Left hindlimb (tissue), 1 donor: ENCODE measurements at places on chromosomes 4 and X.

GRCh38 chr4:71683309-71683708 is 100.6 kb downstream of the GC start:
- DNase-seq: no peak

DNA sequence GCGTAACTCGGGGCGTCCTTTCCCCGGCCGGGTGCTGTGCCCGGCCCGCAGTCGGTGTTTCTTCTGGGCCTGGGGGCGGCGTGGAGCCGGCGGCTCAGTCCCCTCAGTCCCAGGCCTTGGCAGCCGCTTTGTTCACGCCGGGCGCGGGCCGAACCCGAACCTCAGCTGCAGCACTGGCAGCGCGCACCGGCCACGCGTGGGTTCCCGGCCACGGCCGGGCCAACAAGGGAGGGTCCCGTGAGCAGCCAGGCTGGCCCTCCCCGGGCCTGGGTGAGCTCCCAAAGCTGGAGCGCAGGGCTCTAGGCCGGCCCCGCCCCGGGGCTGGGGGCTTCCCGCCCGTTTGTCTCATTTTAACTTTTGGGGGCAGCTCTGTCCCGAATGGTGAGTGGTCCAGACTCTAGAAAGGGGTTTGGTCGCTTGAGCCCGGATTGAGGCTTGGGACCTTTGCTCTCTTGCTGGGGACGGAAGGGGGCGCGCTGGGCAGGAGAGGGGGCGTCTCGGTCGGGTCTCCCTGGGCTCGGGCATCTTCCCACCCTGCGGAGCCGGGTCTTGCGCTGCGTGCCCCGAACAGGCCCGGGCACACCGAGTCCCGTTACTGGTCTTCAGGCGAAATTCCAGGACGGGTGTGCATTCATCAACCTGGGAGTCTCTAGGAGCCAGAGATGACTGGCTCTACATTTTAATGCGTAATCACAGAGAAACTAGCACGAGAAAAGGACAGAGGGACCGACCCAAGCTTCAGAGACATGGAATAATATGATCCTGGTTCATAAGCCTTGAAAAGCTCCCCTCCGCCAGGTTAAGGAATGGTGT is 177.1 kb downstream of the CBR4 start:
- peak; percentile 72 for DNase-seq

DNA sequence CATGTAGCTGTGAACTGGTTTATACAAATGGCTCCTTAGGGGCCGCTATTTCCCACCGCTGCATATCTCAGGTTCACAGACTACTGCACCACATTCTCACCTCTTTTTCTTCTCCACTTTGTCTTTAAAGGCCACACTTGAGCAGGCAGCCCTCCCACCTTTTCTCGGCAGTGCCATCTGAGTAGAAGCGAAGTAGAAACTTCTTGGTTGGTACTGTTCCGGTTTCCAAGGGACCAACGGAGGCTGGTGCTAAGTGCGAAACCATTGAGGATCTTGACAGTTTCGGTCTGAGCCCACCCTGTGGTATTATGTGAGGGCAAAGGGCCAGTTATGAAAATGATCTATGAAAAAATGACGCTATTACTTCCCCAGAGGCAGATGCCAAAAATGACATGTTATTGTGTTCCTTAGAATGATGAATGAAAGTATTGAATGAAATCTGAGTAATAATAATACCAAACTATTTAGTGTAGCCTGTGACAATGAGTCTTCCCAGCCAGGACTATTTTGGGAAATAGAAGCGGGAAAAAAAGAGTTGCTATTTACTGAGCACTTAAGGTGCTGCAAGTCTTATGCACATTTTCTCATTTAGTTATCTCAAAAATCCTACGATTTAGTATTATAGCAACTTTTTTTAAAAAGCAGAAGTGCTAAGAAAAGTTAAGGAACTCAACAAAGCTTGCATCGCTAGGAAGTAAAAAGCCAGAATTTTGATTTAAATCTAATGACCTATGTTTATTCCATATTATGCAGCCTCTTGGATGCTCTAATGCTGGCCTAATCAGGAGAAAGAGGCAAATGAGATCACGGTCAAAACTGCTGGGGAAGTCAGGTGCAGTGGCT is 29.6 kb upstream of the CHRNA9 start:
- DNase-seq: no peak

GRCh38 chr4:122715221-122715620 is 17.3 kb upstream of the BBS12 start:
- no peak for DNase-seq

- DNase-seq: no peak
These were observed 10.7 kb downstream of the PPARGC1A start for GRCh38 chr4:23878912-23879732.

GRCh38 chr4:39134683-39135306 is 47.5 kb upstream of the WDR19 start:
- DNase-seq: no peak

GRCh38 chr4:22987870-22988269 is 295.1 kb downstream of the GBA3 start:
- no peak for DNase-seq

DNA sequence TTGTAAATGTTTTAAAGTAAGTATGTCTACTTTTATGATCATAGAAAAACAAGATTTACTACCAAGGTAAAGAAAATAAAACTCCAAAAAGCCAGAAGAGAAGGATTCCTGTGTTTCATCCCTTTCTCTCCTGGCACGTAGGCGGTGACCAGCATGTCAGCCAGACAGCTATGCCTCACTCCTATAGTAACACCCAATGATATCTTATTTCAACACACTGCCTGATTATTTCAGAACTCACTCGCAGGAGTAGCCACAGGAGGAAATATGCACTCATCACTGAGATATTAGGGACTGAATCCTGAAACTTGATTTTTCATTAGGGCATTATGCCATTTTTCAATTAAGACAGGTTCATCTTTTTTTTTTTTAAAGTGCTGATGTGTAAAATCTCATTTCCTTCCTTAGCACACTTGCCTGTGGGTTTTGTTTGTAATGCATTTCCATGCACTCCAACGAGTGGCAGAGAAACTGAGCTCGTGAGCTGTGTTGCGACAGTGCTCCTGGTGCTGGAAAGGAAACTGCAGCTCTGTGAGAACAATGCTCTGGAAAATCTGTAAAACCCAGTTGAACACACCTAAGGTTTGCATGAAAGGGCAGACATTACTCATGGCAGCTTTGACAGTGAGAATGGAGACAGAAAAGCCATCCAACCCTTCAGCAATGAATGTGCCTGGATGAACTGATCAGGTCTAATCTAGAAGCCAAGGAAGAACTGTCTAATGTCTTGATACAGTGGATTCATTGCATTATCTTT is 18.2 kb downstream of the RAI2 start:
- no peak for DNase-seq

DNA sequence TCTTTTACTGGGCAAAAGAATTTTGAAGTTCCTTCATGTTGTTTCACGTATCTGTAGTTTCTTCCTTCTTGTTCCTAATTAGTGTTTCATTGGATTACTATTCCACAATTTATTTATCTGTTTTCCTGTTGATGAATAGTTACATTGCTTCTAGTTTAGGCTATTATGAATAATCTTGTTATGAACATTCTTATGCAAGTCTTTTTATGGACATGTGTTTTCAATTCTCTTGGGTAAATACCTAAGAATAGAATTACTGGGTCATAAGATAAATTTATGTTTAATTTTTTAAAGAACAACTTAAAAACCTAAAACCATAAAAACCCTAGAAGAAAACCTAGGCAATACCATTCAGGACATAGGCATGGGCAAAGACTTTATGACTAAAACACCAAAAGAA is 70.9 kb upstream of the RXFP1 start:
- no peak for DNase-seq

- no peak for DNase-seq
These were observed 140.9 kb upstream of the KLF3 start for GRCh38 chr4:38523054-38523453.

GRCh38 chr4:188015025-188015940 is 19.7 kb downstream of the ZFP42 start:
- no peak for DNase-seq

DNA sequence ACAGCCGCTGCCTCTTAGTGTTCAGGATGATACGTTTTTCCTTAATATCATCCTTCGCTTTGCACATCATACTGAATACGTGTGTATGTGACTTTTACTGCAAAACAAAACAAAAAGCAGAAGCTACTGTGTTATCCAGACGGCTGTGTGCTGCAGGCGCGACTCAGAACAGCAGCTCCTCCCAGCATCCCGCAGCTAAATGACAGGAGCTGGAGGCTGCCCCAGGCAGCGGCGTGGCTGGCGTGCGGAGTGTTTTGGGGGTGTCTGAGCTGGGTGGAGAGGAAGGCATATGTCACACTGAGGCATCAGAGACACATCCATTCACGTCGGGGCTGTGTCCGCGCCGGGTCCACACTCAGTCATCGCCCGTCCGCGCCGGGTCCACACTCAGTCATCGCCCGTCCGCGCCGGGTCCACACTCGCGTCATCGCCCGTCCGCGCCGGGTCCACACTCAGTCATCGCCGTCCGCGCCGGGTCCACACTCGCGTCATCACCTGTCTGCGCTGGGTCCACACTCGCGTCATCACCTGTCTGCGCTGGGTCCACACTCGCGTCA is 16.6 kb downstream of the PCGF3 start:
- no peak for DNase-seq

DNA sequence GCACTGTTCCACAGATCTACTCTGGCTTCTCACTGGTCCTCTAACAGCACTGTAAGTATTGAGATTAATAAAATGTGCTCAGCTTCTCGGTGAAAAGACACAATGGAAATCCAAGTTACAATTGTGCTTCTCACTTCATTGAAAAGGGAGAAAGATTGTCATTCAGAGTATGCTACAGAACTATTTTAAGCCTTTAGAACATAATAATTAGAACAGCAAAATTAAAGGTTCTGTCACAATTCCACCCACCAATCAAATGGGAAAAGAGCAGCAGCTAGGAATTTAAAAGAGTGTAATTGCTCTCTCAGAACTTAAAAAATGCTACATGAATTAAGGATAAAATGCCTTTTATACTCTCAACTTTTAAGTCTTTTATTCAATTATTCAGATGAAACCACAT is 329.4 kb downstream of the ANK2 start:
- DNase-seq: no peak

DNA sequence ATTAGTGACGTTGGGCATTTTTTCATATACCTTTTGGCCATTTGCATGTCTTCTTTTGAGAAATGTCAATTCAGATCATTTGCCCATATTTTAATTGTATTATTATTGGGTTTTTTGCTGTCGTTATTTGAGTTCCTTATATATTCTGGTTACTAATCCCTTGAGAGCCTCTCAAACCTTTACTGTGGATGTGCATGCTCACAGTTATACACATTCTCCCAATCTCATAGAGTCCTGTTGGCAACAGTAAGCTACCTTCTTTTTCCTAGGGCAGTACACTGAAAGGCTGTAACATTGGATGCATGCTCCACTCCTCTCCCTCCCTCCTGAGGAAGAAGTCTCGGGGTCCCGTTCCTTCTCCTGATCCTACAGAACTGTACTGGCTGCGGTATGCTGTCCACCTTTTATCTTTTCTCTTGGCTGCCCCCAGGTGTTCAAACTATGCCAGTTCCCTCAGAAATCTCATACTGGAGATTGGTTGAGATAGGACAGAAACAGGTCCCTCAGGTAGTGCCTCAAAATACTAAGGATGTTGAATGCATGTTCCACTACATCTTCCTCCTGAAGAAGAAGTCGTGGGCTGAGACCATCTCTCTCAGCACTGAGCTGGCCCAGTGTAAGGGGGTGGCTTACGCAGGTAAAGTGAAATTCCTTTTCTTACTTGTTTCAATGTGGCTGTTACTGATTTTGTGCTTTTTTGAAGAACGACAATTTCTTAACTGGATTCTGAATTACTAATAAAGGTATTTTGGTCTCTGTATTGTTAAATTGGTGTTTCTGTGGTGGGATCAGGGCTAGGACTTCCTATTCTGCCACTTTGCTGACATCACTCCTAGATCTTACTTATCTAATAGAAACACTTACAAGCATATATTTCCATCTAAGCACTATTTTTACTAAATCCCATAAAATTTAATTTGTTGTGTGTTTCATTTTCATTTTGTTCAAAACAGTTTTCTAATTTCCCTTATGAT is 145.4 kb upstream of the HUWE1 start:
- no peak for DNase-seq

DNA sequence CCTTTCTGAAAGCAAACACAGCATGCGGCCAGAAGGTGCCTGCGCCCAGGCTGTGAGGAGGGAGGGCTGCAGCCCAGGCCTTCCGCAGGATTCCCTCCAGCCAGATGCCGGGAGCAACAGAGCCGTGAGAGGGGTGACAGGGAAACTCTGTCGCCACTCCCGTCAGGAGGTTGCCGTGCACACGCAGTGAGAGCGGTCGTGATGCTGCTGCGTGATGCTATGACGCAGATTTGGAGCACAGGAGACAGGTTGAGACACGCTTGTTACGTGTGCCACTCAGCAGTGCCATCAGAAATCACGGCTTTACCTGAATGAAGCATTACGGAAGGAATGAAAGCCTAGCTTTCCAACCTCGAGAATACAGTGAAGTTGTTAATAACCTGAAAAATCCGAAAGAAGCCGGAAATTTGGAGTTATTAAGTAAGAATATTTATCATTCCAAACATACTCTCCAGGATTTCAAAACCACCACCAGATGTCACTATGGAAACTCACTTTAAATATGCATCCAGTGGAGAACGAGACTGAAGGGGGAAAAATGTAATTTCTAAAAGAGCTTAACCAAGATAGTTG is 54.4 kb downstream of the FAT1 start:
- DNase-seq: no peak

DNA sequence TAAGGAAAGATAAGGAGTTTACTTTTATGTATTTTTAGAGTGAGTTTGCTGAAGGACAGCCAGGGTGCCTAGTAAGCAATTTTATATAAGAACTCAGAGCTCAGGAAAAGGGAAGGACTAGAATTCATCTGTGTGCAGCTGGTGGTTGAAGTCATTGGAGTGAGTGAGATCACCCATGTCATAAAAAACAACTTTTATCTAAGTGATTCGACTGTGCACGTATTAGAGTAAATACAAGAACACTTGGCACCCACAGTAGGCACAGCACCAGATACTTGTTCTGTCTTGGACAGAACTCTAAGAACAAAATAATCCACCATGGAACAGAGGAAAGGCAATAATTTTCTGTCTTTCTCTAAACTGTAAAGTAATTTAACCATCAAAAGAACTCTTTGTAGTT is 31.6 kb downstream of the SYNPO2 start:
- no peak for DNase-seq

GRCh38 chr4:143025081-143025704 is 159.5 kb upstream of the USP38 start:
- no peak for DNase-seq

GRCh38 chr4:139214039-139214534 is 37.1 kb upstream of the ELF2 start:
- DNase-seq: no peak

- peak; percentile 35 for DNase-seq
These were observed at the start of gene BEX1 for GRCh38 chrX:103063918-103064434. Gene BEX1 (minus strand): TSS chrX:103064171. CDS start chrX:103063274, 897 bp downstream.
